ENCODE measurements at places on chromosomes 7 and 10.

- DNase-seq = no peak
Observed at GRCh38 chr10:93445097-93445960, 36.8 kb downstream of the MYOF start.

- no peak for DNase-seq
Observed at GRCh38 chr10:88642963-88643362, 21.3 kb upstream of the LIPF start.

GRCh38 chr10:2051108-2051507 is 313.8 kb upstream of the ADARB2 start:
- DNase-seq = no peak

DNA sequence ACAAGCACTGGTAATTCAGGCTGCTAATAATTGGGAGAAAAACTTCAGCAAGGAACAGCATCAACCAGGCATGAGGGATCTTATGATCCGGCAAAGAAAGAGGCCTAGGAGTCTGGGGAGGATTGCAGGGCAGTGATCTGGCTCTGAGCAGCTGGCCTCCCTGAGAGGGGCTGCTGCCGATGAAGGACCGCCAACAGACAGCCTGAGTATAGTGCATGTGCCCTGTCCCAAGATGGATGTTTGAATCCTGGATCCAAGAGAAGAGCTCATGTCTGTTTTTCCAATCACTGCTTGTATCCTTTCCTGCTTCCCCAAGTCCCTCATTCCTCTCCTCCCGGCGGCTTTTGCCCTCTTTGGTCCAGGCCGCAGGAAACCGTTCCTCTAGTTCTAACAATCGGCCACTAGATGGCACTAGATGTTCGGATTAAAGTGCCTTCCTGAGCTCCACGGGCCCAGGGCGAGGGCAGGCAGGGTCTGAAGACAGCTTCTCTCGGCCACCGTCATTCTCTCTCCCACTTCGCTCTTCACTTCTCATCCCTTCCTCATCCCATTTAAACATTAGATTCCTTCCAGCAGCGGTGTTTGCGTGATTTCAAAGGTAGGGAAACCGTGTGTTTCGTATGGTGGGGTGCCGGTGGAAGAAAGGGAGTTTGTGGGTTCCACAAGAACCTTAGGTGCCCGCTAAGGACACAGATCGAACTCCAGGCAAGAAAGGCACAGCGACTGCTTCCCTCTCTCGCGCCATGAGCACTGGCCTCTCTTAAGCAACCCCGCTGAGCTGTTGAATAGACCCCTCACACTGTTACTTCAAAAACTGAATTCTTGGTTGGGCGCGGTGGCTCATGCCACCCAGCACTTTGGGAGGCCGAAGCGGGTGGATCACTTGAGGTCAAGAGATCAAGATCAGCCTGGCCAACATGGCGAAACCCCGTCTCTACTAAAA is 82.4 kb downstream of the ADCYAP1R1 start:
- DNase-seq = peak; percentile 38

DNA sequence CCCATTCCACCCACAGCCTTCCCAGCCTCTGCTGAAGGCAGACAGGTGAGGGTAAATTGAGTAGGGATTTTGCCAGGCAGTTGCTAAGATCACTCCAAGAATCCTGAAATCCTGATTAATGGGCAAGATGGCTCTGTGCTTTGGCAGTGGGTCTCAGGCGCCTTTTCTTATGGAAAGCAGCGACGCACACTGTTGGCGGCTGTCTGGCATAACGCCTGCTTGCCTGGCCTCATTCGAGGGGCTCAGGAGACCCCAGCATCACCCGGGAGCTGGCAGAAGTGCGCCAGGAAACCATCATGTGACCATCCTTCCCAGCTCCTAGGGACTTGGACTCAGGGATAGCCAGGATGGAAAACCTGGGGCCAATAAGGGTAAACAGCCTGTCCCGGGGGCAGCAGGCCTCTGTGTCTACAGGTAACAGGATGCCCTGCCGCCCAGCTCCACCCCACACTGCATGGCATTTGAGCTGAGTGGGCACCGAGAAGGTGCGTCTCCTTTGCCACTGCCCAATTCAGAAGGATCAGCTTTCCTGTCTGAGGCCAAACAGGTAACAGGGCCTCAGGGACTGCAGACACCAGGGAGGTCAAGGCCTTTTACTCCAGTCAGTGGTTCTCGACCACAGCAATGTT is 98.6 kb downstream of the FAM53B start:
- no peak for DNase-seq

- DNase-seq = no peak
Observed at GRCh38 chr10:77490534-77491314, 146.9 kb downstream of the KCNMA1 start.

DNA sequence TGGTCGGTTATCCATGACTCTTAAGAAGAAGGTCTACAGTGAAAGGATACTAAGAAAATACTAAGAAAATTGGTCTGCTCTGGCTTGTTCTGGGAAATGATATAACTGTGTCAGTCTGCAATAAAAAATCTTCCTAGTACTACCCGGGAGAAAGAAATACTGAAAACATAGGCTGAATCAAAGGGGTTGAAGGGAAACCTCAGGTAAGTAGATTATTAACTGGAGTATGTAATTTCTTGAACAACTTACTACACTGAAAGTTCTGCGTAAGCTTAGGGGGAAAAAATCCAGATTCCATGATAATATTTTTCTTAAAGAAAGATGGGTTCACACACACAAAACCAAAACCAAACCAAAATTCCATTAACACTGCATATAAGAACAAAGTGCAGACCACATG is 143.3 kb downstream of the KMT2E start:
- no peak for DNase-seq

DNA sequence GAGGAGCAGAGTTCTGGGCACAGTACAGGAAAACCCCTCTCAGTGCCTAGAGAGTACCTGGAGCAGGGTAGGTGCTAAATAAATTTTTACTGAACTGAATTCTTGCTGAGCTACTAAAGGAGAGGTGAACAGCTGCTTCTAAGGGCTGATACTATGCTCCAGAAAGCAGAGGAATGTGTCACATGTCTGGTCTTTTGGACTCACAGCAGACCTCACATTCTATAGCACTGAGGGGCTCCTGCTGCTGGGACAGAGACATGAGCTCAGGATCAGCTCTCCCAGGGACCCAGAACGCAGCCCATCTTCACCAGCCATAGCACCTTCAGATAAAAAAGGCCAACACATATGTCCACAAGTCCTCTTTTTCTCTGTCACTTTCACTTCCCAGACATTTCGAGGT is 133.0 kb upstream of the KLF14 start:
- DNase-seq = no peak

DNA sequence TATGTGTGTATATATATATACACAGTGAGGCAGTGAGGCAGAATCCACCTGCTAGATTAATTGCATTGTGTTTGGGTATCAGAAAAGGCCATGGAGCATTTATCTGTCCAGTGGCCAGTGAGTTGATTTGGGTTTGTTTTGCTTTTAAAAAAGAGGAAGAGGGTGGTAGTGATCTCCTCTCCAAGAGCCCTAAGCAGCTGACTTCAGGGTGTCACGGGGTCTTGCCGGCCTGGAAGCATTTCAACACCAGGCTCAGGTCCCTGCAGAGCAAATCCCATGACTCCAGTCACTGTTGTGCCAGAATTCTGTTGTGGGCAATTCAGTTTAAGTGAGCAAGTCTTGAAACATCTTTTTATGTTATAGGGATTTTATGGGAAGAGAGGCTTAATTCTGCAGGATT is 30.6 kb upstream of the GPNMB start:
- DNase-seq = no peak

GRCh38 chr7:93866886-93867285 is 23.7 kb downstream of the TFPI2 start:
- DNase-seq = no peak

- no peak for DNase-seq
Observed at GRCh38 chr10:89793649-89794254, 92.4 kb downstream of the KIF20B start.

- DNase-seq = no peak
Observed at GRCh38 chr10:116287906-116288501, 15.0 kb upstream of the GFRA1 start.

DNA sequence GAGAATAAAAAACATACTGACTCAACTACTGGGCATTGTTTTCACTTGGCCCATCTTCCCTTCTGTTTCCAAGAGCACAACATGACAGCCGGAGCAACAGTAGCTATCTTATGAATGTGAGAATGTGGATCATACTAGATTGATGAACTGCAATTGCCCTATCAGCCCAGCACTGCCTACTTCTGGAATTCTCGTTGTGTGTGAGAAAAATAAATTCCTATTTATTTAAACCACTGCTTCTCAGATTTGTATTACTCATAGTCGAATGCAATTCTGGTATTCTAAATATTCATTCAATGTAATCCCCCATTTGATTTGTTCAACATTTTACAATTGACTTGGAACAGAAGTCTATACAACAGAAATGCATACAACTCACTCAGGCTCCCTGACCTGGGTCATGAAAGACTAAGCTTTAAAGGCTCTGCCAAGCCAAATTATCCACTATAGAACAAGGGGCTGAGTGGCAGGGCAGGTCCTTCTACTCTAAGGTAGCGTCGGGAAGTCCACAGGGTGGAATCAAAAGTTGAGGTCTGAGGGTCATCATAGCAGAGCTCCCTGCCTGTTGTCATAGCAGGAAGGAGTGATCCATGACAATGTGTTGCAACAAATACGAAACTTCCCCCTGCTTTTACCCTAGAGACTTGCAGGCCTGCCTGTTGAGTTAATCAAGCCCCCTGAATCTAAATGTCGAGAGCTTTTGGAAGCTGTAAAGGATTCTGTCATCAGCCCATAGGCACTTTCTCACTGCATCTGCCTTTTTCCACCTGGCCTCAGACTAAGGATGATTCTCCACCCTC is 12.4 kb upstream of the JAZF1 start:
- no peak for DNase-seq

- DNase-seq = no peak
Observed at GRCh38 chr7:75039166-75039565, 34.4 kb downstream of the RCC1L start.

DNA sequence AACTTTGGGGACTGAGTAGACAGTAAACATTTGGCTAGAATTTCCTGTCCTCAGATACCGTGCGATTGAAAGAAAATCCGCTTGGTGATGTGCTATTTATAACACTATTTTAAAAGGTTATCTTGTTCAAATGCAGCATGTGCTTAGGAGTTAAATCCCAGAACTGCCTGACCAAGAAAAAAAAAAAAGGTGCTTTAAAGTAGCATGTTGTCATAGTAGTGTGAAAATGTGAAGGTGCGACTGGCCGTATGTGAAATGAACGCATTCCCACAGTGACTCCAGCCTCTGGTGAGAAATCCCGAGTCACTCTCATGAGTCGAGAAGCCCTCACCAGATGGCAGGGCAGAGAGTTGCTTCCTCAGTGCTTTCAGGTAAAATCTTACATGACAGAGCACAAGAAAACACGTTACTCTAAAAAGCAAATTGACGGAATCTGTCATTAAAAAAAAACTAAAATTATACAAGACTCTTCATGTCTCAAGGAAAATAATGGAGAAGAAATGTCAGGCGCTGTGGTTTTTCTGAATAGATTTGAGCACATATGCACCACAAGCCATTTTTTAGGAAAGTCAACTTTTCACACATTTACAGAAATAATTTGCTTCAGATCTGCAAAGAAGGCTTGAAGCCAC is 18.4 kb upstream of the KLF6 start:
- DNase-seq = no peak

- DNase-seq = no peak
Observed at GRCh38 chr7:36748017-36748487, 23.8 kb upstream of the AOAH start.

- DNase-seq = no peak
Observed at GRCh38 chr10:132510174-132510611, 27.4 kb upstream of the INPP5A start.

GRCh38 chr10:77463499-77463898 is 174.1 kb downstream of the KCNMA1 start:
- DNase-seq = no peak

GRCh38 chr10:78407009-78407711 is 373.5 kb downstream of the RPS24 start:
- DNase-seq = peak; percentile 73

DNA sequence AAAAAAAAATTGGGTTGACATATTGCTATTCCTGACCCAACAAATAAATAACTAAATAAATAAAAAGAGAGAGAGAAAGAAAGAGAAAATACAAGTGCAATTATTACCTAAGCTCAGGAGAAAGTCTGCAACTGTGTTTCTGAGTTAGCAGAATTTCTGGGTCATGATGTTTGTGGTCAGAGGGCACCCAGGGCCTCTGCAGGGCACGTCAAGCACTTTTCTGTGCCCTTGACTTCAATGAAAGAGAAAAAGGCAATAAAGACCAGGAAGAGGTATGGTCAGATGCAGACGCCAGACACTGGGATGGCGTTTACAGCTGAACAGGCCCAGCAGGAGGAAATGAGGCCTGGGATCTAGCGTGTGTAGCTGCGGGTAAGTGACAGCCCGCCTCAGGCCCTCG is 160.9 kb upstream of the GDF10 start:
- no peak for DNase-seq

DNA sequence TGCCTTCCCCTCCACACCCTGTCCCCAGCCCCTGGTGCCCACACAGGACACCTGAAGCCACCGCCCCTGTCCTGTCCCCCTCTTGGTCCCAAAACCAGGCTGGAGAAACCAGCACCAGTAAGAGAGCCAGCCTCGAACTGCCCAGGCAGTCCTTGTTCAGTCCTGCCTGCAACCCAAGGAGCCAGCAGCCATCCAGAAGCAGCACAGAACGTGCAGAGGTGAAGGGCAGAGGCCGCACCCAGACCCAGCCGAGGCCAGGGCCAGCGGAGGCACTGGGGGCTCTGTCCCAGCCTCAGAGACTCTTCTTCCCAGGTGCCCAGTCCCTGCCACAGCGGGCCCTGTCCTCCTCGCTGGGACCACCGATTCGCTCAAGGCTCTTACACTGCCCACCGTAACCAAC is 23.3 kb upstream of the CNPY1 start:
- DNase-seq = no peak

DNA sequence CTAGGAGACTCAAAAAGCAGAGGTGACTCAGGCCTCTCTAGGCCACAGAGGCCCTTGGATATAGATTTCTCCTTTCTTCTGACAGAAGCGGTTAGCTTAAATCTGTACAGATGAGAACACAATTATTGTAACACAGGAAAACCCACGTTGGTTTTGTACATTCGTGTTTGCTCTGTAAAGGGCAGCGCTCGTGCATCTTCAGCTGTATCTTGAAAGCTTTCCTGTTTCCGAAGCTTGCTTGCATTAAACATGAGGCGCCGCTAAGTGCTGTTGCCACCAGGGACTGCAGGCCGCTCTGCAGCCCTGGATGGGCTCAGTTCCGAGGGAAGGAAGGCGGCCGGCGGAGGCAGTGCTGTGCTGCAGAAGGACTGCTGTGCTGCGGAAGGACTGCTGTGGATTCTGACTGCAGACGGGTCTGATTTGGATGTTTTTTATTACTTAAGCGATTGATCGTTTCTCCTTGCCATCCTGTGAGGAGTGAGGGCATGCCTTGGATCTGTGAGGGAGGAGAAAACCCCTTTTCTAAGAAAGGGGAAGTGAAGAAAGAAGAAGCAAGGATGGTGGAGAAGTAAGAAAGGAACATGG is 53.3 kb downstream of the FHIP2A start:
- DNase-seq = no peak

All from stimulated activated CD4-positive, alpha-beta T cell treated with anti-CD3 and anti-CD28 coated beads, Interleukin-12 subunit alpha, Interleukin-12 subunit beta, amount 100 ng/mL, for 24 hours (primary cell).